ENCODE measurements at places on chromosomes 2 and 18.

DNA sequence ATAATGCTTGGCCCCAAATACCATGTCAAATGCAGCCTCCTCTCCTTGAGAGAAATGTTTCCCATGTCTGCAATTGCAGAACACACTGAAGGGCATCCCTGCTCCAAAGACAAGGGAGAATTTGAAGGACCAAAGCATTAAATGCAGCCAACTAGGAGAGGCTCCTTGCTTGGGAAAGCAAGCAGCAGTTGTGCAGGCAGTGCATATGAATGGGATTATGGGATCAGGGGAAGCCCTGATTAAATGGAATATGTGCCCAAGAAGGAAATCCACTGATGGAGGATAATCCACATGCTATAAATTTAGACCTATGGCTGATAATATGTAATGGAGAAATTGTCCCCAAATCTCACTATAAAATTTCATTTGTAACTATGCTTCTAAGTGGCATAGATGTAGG is 116.1 kb downstream of the NCKAP5 start:
- DNase-seq = no peak

- DNase-seq = no peak
These were observed 127.4 kb downstream of the GBX2 start for GRCh38 chr2:236040600-236041328.

GRCh38 chr2:96821113-96821675 is 5.1 kb downstream of the CNNM3 start:
- no peak for DNase-seq

DNA sequence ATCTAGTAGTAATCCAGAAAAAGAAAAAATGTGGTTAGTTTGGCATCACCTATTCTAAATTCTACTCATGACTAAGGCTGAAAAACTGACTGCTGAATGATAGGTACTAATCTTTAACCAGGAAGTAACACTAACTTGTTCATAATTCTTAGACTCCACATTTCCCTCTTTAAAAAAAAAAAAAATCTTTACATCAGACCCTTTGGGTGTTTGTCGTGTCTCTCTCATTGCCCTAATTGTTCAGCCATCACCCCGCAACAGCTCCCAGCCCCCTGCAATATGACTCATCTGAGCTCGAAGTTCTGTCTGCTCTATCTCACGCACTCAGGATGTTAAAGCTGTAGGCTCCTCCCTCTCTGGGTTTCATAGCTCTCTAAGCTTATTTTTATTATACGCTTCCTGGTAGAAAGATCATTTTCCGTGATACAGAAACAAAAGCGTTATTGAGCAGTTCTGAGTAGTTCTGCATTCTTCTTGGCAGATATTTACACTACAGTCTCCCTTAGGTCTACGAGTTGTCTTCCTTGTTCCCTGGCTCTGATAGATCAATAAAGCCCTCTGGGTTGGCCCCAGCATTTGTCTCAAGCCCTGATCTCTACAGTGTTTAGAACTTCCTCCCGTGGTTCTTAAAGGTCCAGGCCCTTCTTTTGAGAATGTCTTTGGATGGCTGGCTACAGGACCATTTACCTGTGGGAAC is 95.6 kb downstream of the TNFRSF11A start:
- no peak for DNase-seq

GRCh38 chr2:237864940-237865622 is 5.7 kb downstream of the RAMP1 start:
- DNase-seq = no peak

- no peak for DNase-seq
These were observed 1.7 kb upstream of the NETO1 start for GRCh38 chr18:72869226-72870185.

DNA sequence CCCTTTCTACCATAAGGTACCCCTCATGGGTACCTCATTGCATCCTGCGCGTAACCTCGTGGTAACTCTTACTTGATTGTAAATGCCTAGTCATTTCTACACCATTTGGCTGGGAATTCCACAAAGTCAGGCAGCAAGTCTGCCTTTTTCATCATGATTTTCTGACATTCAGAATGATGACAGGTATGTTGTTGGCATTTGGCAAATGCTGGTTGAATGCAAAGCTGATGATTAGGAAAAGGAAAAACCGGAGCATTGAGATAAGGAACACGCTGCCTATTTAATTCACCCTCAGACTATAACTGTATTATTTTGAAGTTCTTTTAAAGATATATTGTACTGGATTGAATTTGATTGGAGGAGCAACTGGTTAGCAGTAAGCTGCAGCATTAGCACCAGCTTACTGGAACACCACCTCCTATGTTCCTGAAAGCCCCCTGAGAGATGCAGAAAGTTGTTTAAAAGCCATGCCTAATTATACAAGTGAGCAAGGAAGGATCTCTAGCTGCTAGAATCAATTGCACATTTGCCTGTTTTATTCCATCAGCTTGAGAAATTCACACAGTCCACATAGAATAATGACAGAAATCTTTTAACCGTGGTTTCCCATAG is 520.1 kb downstream of the LRP1B start:
- DNase-seq = no peak

DNA sequence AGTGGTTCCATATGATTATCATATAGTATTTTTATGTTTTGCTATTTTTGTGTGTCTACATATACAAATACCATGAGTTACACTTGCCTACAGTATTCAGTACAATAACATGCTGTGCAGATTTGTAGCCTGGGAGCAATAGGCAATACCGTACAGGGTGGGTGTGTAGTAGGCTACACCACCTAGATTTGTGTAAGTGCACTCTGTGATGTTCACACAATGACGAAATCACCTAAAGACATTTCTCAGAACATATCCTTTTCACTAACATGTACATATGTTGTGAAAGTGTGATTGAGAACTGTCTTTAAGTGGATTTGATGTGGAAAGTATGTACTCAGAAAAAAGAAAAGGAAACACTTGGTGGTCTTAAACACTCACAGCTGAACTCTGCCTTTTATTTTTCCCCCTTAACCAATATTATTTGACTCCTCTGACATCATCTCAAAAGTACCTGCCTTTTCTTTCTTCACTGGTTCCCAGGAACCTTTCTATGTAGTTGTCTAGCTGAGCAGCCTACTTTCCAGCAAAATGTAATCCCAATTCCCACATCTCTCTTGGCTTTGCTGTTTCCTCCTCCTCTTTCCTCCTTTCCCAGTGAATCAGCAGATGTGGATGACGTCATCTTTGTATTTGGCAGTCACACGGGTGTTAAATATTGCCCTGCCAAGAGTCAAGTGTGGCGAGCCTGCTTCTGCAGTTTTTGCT is 47.7 kb downstream of the OSBPL6 start:
- DNase-seq = peak; percentile 52

GRCh38 chr2:6475155-6475940 is 390.4 kb downstream of the CMPK2 start:
- DNase-seq = no peak

- no peak for DNase-seq
These were observed 19.1 kb downstream of the TRAK2 start for GRCh38 chr2:201432038-201432620.

GRCh38 chr2:200635251-200635650 is 49.4 kb downstream of the AOX1 start:
- no peak for DNase-seq

- DNase-seq = no peak
These were observed 124.5 kb downstream of the DCDC2C start for GRCh38 chr2:3827673-3828575.

DNA sequence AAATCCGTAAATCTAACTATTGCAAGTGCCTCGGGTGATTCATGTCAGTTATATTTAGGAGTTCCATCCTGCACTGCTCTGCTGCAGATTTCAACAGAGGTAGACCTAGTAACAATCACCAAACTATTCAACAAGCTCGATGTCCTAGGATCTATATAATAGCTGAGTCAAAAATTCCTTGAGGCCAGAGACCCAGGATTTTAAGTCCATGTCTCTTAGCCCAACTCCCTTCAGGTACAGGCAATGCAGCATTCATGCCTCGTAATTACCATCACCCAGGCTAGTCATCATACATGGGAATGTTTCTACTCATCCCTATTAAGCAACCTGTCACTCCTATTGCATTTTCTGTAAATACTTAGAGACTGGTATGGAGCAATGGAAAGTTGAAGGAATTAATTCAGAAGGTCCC is 729 bp downstream of the TM4SF20 start:
- DNase-seq = no peak

GRCh38 chr18:59150236-59150635 is 10.6 kb downstream of the SEC11C start:
- DNase-seq = no peak

DNA sequence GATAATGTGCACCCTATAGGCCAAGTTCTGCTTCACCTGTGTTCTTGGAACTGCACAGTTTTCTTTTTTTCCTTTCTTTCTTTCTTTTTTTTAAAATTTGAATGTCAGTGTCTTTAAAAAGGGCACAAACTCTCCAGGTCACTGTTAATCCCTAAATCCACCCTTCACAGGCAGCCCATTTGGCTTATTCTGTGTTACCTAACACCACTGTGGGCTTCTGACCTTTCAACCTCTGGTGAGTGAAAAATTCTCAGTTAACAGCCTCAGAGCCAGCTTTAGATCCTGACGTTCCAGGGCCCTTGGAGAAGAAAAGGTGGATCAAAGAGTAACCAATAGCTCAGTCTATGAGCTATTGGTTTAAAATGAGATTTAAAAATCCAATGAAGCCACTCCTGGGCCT is 6.8 kb upstream of the CETN1 start:
- DNase-seq = no peak

GRCh38 chr18:58687871-58688308 is 16.6 kb downstream of the MALT1 start:
- DNase-seq = no peak

- DNase-seq = no peak
These were observed 85.8 kb downstream of the LIMS1 start for GRCh38 chr2:108619925-108620620.

- DNase-seq = no peak
These were observed 9.4 kb downstream of the CABLES1 start for GRCh38 chr18:23144640-23145039.

DNA sequence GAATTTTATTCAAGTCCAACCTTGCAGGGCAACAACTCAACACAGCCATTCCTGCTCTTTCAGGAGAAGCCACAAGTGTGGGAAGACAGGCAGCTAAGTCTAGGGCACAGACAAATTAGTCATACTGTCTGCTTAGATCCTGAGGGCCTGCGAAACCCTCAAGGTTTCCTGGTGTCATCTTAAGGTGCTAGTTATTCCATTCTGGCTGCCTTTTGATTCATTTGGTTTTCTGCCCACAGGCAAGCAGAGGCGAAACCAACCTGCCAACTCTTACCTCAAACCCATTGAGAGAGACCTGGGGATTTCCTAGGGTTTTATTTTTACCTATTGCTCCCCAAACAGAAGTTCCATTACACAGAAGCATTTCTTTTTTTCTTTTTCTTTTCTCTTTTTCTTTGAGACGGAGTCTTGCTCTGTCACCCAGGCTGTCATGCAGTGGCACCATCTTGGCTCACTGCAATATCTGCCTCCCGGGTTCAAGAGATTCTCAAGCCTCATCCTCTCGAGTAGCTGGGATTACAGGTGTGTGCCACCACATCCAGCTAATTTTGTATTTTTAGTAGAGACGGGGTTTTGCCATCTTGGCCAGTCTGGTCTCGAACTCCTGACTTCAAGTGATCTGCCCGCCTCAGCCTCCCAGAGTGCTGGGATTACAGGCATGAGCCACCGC is 23.7 kb upstream of the SCYGR1 start:
- DNase-seq = no peak

- DNase-seq = no peak
These were observed 1.1 kb upstream of the MTA3 start for GRCh38 chr2:42567364-42567763.

DNA sequence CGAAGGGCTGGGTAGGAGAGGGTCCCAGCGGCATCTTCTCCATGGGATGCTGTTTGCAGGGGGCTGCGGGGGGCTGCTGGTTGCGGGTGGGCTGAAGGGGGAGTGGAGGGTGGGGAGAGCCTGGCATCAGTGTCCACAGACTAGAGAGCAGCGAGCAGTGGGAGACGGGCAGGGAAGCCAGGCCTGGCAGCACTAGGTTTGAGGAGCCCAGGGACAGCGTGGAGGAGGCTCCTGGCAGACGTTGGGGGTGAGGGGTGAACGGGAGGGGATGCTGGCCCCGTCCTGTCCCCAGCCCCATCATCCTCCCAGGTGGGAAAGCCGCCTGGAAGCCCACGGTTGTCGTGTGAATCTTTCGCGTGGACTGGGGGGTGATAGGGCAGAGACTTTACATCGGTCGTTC is 48.2 kb upstream of the TFCP2L1 start:
- no peak for DNase-seq

- DNase-seq = no peak
These were observed 103.8 kb downstream of the GAREM1 start for GRCh38 chr18:32366586-32367538.

GRCh38 chr2:64932371-64933216 is 56.6 kb upstream of the SLC1A4 start:
- DNase-seq = no peak

- DNase-seq = no peak
These were observed 455.5 kb downstream of the EIPR1 start for GRCh38 chr2:2922156-2922555.

DNA sequence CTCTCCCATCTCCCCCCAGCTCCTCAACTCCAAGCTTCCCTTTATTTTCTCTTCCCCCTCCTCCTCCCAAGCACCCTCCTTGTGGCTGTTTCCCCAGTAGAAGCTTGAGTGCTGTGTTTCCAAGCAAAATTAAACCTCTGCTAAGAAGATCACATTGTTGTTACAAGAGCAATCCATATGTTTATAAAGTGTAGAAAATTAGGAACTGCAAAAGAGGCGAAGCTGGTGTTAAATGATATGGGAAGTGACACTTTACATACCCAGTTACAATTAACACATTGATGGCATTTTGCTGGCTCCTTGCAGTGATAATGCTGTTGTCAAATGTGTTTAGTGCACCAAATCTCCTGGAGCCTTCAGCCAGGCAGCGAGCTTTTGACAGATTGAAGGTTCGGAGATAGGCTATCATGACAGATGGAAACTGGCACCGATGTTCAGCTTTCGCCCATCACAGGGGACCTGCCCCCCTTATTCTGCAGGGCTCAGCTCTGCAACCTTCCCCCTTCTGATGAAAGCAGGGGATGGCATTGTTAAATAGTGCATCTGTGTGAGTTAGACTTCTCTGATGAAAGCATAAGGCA is 259.8 kb upstream of the ATP5MC3 start:
- DNase-seq = no peak

GRCh38 chr2:16320716-16321115 is 344.9 kb downstream of the CYRIA start:
- no peak for DNase-seq

- no peak for DNase-seq
These were observed 515.9 kb downstream of the SLC4A3 start for GRCh38 chr2:220143336-220143735.

DNA sequence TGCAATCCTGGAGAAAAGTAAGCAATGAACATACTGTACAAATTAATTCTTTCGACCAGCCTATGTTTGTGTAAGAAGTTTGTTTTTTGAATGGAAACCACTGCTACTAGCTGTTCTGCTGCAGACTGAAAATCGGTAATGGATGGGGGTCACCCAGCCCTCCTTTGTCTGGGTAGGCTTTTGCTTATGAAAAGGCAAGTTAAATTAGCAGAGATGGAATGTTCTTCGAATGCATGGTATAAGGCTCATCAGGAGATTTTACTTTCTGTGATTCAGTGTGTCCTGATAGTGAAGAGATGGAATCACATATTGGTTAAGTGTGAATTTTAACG is 53.8 kb downstream of the EEF1B2 start:
- no peak for DNase-seq
